ENCODE measurements at places on chromosomes 1 and 21.

GRCh38 chr1:1869469-1869868 lies 21.4 kb downstream of the GNB1 start:
- DNase-seq: peak; percentile 8

DNA sequence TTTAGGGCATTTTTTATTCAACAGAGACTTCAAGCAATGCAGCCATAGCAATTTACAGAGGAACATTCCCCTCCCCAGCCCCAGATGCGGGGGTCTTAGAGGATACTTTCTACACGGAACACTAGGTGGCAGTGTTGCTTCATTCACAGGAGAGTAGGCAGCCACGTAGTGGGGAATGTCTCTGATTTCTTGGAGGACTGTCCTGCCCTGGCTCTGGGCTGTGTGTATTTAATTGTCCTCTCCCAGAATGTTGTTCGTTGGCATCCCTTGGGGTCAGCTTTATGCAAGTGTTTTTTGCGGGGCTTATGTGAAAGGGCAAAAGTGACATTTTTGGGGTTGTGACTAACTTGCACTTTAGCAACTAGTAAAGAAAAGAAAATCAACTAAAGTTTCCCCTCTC lies 96.9 kb downstream of the PAPPA2 start:
- peak; percentile 4 for DNase-seq

DNA sequence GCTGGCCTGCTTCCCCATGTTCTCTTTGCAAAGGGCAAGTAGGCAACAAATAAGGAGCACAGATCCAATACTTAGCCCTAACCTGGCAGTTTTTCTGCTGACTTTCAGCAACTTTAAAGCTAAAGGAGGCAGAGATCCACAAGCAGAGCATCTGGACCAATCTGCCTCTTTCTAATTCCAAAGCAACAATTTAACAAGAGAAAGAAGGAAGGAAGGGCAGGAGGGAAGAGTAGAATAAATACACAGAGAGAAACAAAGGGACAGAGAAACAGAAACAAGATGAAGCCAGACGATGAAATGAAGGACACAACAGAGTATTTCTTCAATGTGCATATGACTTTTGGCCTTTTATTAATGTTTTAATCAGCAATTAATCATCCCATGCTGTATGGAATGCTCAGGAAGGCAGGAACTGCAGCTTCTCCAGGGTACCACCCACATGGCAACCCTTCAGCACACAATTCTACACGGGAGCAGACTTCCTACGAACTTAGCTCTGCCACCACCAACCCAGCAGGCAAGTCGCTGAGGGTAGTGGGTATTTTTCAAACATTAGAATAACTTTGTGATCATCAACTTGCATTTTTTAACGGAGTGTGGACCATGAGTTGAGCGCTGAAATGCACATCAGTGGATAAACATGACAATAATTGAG lies 15.3 kb downstream of the CLCC1 start:
- no peak for DNase-seq

DNA sequence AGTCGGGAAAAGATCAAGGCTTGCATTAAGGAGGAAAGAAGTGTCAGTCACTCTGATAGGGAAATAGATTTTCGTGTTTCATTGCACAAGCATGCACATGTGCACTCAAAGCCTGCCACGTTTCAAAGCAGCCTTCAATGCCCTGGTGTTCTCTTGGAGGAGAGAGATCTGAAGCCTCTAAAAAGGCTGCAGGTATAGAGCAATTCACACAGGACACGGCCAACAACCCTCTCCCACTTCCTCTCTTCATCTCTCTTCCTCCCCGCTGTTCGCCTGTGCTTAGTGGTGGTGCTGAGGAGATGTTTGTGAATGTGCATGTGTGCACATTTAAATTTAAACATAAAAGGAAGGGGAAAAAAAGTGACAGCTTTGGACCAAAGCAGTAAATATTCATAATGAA lies 117.7 kb downstream of the NUF2 start:
- DNase-seq: no peak

DNA sequence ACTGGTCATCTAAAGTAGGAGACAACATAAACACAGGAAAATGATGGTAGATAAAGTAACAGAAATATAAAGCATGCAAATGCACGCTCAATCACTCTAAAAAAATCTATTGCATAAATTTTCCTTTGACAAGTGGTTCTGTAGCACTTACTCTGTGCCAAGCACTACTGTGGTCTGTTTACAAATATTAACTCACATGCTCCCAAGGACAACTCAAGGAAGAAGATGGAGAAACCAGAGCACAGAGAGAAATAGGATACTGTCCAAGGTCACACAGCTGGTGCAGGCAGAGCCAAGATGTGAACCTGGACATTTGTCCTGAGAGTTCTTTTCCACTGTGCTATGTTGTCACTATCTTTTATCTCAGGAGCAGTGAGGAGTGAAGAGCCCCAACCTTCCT lies 105.2 kb downstream of the PAPPA2 start:
- no peak for DNase-seq

DNA sequence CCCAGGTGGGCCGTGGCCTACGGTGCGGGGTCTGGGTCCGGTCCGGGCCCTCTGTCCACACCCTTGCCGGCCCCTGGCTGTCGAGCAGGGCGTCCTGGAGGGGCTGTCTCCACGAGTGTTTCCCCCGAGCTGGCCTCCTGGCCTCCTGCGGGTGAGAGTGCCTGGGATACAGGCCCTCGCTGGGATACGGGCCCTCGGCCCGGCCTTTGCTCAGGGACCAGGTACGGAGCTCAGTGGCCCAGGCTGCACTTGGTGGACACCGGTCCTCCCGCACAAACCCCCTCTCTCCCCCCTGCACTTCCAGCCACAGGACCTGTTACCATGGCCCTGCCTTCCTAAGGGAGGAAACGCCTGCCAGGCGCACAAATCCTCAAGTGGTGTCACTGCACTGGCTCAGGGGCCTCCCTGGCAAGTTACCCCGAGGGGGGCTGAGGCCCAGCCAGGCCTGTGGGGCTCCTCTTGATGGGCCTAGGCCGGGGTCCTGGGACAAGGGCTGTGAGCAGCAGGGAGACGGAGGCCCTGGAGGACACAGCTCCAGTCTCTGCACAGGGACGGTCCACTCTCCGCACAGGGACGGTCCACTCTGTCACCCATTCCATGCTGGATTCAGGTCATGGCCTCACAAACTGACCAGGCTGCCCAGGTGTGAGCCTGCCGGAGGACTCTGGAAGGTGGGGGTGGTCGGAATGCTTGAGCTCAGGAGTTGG lies 18.2 kb upstream of the RNF223 start:
- DNase-seq: no peak

DNA sequence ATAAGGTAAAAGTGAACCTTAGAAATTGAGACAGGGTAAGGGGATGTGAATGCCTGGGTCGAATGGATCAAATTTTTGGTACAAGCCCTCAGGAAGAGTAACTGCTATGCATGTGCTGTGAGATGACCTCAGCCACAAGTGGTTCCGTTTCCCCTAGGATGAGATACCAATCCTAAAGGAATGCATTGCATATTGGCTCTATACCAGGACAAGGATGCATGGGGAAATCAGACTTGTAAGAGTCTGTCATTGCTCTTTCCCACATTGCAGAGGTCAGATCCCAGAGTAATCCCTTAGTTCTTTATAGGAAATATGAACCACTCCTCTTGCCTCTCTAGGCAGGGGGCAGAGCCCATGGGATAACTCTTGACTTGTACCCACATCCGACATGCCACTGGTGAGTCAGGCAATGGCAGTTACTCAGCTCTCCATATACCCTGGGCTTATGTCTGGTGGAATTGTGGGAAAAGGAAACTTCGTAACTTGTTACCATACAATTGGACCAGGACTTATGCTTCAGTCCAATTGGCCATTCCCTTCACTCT lies 428.3 kb upstream of the ZRANB2 start:
- DNase-seq: no peak

GRCh38 chr1:182101415-182102042 lies 40.0 kb upstream of the ZNF648 start:
- no peak for DNase-seq

- no peak for DNase-seq
Observed at GRCh38 chr1:160711276-160711601, 383 bp downstream of the CD48 start.

DNA sequence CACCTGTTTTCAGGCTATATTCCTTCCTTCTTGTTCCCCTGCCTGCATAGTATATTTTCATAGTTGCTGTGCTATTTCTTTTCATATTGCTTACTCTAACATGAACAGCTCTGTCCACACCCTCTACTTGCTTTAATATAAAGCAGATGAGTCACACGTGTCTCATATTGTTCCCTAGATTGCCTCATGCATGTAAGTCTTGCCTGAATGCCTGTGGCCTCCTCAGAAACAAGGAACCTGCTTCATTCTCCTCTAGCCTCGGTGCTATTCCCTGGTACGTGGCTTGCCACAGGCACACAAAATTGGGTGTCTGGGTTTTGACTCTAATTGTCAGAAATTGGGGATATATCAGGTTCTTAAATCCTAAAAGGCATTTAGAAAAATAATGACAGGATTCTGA lies 16.5 kb upstream of the PKP1 start:
- no peak for DNase-seq

- DNase-seq: peak; percentile 65
Observed at GRCh38 chr1:32221980-32222755, at the start of the genes EIF3I and TMEM234. EIF3I (plus strand) TSS chr1:32222407; CDS start chr1:32222442, 35 bp downstream. TMEM234 (minus strand) TSS chr1:32222353; CDS start chr1:32222322, 31 bp downstream.

- no peak for DNase-seq
Observed at GRCh38 chr21:41428847-41429246, 2.8 kb downstream of the MX1 start.

DNA sequence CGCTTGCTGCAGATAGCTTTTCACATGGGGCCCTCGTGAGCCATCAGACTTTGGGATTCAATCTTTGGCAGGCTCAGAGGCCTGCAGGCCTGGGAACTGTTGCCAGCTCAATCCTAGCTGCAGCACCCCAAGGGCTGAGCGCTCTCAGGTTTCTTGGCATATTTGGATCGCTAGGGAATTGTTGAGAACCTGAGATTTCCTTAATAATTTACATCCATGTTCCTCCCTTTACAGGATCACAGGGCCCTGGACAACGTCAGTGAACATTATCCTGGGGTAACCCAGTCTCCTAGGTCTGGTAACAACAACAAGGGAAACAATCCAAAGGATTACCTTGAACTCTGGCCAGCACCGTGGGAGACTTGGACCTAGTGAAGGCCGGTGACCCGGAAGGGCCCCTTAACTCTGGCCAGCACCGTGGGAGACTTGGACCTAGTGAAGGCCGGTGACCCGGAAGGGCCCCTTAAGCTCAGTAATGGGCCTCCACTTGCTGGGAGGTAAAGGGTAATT lies 49.3 kb upstream of the NEK2 start:
- no peak for DNase-seq

DNA sequence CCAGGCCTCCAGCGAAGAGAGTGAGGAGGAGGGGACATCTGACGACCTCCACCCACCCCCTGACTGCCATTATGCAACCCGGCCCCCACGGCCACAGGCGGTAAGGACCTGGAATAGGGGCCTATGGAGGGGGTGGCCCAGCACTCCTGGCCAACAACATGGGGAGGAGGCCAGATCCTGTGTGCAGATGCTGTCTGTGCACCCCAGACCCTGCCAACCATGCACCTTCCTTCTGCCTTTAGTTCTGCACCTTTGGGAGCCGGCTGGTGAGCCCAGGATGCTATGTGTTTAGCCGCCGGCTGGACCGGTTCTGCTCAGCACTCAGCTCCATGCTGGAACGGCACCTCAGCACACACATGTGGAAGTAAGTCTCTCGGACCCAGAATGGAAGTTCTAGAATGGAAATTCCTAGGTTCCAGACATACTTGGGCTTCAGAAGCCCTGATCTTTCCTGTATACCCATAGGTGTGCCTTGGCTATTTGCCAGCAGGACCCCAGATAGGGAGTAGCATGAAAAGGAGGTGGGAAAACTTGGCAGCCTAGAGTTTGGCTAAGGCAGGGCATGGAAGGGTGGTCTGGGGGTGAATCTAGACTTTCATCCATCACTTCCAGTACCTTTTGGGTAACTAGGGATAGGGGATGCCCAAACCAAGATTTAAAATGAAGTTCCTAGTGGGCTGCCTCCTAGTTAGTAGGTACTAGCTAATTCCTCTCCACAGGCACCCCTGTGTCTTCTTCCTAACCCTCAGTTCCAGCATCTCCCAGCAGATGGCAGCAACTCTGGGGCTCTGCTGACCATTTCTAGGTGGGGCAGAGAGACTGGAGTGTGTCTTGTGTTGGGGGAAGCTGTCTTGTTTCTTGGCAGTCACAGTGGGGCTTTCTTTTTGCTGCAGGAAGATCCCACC lies 3.6 kb upstream of the CYB561D1 start:
- DNase-seq: peak; percentile 17

DNA sequence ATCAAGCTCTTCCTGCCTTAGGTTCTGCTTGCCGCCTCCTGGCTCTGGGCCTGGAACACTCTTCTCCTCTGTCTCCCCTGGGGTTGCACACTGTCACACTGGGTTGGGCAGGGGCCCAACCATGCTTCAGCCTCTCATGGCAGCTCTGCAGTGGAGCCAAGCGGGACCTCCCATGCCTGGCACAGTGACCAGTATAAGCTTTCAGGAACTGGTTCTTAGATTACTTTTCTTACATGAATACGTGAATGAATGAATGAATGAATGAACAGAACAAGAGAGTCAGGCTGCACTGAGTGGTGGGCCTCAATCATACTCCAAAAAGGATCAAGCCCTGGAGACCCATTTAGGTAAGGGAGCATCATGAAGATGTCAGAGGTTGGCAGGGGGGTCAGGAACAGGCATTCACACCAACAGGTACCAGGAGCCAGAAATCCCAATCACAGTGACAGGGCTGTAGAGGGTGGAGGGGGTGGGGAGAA lies 30.8 kb upstream of the TMEM125 start:
- DNase-seq: no peak

GRCh38 chr1:41360074-41360785 lies 1.0 kb upstream of the FOXO6 start:
- DNase-seq: no peak

GRCh38 chr1:234968451-234968850 lies 160.2 kb downstream of the TOMM20 start:
- DNase-seq: no peak

GRCh38 chr1:12145616-12146342 lies 21.0 kb upstream of the TNFRSF1B start:
- DNase-seq: no peak

- no peak for DNase-seq
Observed at GRCh38 chr1:145887631-145888030, 2.0 kb upstream of the ANKRD35 start.

GRCh38 chr1:221777431-221778072 lies 35.7 kb upstream of the DUSP10 start:
- DNase-seq: peak; percentile 31

DNA sequence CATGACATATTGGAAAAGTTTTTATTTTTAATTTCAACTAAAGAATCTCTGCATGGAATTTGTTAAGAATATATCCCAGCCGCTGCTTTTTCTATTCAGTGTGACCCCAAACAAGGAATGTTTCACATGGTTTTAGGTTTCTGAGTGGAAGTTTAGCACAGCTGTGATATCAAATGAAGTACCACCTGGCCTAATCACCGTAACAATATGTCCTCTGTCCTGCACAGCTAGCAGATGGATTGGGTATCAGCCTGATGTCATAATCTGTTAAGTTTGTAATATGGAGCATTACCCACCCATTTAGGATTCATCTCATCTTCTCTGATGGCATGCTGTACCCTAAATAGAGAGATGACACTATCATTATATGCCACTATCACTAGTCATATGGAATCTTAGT lies 963.7 kb upstream of the ADGRL2 start:
- no peak for DNase-seq

GRCh38 chr21:33021667-33022066 lies 4.1 kb upstream of the OLIG2 start:
- DNase-seq: no peak

All from KG1 (cell line).